Glutamatergic neuron (in vitro differentiated cells): ENCODE measurements at places on chromosomes 4 and X.

GRCh38 chr4:182975806-182976205 is 58.6 kb upstream of the DCTD start:
- H3K4me3 ChIP-seq: no peak overlapping the region
- H3K27me3 ChIP-seq: peaks cover 2% of the 10 kb centered on the region
- DNase-seq: no peak
- no peak overlapping the region for H3K27ac ChIP-seq
- H3K36me3 ChIP-seq: peaks cover 7% of the 10 kb centered on the region
- no peaks in the 10 kb centered on the region for H3K4me1 ChIP-seq

DNA sequence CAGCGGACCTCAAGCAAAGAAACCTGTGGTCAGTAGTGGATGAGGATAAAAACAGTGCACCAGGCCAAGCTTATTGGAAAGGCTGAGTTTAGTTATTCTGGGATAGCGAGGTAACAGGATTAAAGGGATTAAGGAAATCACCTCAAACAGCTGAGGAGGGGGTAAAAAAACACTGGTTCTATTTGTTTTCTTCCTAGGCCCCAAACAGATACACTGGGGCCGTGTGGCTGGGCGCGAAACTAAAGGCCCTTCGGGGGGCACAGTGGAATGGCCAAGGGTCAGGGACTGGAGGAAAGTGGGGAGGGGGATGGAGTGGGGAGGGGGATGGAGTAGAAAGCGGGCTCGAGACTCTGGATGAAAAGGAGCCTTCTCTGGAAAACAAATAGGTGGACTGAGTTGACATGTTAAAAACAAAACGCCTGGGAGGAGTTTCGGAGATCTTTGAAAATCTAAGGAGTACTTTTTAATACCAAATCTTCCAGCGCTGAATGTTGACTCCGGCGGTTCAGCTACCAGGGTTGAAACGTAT is 2.9 kb downstream of the SOX3 start:
- no peak for DNase-seq
- peaks cover 10% of the 10 kb centered on the region for H3K27me3 ChIP-seq
- peaks cover under 1% of the 10 kb centered on the region for H3K4me1 ChIP-seq
- no peak overlapping the region for H3K27ac ChIP-seq
- no peak overlapping the region for H3K4me3 ChIP-seq

DNA sequence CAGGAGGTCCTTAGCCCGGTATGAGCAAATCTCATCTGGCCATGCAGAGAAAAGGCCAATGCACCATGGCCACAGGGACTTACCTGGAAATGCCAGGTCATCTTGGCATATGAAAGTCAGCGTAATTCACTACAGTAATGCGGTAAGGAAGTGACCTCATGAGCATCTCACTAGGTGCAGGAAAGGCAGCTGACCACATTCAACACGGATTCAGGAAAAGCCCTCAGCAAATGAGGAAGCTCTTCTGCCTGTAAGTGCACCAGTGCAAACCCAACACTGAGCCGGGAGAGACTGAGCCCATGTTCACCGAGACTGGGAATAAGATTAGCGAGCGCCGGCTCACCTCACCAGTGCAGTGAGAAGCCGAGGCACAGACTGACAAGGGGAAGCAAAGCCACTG is 23.7 kb downstream of the LRPAP1 start:
- H3K4me3 ChIP-seq: no peak overlapping the region
- DNase-seq: no peak
- H3K36me3 ChIP-seq: peaks cover 4% of the 10 kb centered on the region
- H3K27me3 ChIP-seq: peaks cover 3% of the 10 kb centered on the region
- H3K4me1 ChIP-seq: no peaks in the 10 kb centered on the region
- H3K27ac ChIP-seq: no peak overlapping the region

- H3K27ac ChIP-seq: no peak overlapping the region
- DNase-seq: no peak
- no peaks in the 10 kb centered on the region for H3K4me1 ChIP-seq
Measured at GRCh38 chrX:11337292-11338009, 44.2 kb downstream of the AMELX start.

GRCh38 chr4:95431678-95432077 is 117.1 kb downstream of the UNC5C start:
- no peak overlapping the region for H3K4me3 ChIP-seq
- H3K27me3 ChIP-seq: no peaks in the 10 kb centered on the region
- no peak overlapping the region for H3K27ac ChIP-seq
- no peaks in the 10 kb centered on the region for H3K4me1 ChIP-seq
- no peaks in the 10 kb centered on the region for H3K36me3 ChIP-seq

DNA sequence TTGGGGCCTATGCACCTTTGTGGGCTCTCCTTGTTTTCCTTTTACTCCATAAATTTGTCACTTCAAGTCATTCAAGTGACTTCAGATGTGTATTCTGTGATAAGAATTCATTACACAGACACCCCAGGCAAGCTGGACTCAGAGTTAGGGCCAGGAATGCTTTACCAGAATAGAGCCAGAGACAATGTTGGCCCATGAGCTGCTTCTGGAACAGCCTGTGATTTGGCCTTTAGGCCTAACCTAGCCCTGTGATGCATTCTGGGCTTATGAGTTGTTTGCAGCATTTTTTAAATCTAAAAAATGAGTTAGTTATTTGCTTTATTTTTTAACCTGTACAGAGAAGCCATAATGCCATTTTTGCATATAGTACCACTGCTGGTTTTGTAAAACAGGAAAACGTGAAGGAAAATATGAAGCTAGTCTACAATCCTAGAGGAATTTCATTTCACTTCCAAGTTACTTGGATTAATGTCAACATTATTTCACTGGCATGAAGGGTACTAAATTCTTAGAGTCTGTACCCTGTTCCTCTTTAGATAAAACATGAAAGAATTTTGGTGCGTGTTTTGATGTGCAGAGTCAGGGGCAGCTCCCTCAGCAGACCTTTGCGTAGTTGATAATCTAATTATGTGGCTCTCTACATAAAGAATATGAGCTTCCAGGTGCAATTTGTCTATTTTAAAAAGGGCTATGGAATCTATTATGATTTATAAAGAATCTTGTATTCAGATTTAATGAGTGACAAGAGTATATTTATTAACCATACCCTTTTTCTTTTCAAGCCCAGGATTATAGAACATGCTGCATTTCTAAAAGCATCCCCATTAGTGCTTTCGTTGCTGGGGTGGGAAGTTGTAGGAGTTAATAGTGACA is 84.7 kb downstream of the ARHGAP10 start:
- no peak overlapping the region for H3K27ac ChIP-seq
- no peak overlapping the region for H3K4me3 ChIP-seq
- H3K36me3 ChIP-seq: no peaks in the 10 kb centered on the region
- DNase-seq: no peak
- peaks cover 1% of the 10 kb centered on the region for H3K27me3 ChIP-seq

- H3K27me3 ChIP-seq: no peaks in the 10 kb centered on the region
- no peaks in the 10 kb centered on the region for H3K36me3 ChIP-seq
- no peak overlapping the region for H3K4me3 ChIP-seq
- peak overlapping the region; percentile 7 for H3K27ac ChIP-seq
- DNase-seq: no peak
Measured at GRCh38 chr4:142402156-142402555, 443.9 kb downstream of the INPP4B start.

DNA sequence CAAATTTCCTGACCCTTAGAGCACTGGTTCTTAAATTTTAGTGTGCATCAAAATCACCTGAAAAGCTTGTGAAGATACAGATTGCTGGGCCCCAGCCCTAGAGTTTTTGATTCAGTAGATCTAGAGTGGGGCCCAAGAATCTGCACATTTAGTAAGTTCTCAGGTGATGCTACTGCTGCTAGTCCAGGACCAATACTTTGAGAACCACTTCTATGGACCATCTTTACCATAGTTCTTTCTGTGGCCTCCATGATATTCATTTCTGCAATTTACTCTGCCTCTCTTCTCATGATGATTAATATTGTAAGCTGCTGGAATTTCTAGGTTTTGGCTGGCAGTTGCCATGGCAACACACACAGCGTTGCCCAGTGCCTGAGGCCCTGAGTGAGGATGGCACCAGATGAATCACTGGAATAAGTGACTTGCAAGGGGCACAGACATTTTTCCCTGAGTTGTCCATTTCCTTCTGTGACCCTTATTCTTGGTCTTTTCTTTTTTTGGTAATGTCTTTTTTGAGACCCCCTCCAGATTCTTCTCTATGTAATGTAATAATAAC is 83.6 kb downstream of the PPP1R2C start:
- H3K27me3 ChIP-seq: no peaks in the 10 kb centered on the region
- DNase-seq: no peak
- peaks cover 6% of the 10 kb centered on the region for H3K4me1 ChIP-seq
- no peaks in the 10 kb centered on the region for H3K36me3 ChIP-seq

- H3K4me1 ChIP-seq: peaks cover 2% of the 10 kb centered on the region
- no peak overlapping the region for H3K4me3 ChIP-seq
- no peak overlapping the region for H3K27ac ChIP-seq
- no peak for DNase-seq
Measured at GRCh38 chr4:3629665-3630064, 97.4 kb upstream of the LRPAP1 start.

- no peaks in the 10 kb centered on the region for H3K36me3 ChIP-seq
- no peak overlapping the region for H3K4me3 ChIP-seq
- peaks cover 40% of the 10 kb centered on the region for H3K4me1 ChIP-seq
- DNase-seq: no peak
- H3K27ac ChIP-seq: peak overlapping the region; percentile 98
Measured at GRCh38 chr4:140133576-140133975, 20.4 kb downstream of the MAML3 start.

DNA sequence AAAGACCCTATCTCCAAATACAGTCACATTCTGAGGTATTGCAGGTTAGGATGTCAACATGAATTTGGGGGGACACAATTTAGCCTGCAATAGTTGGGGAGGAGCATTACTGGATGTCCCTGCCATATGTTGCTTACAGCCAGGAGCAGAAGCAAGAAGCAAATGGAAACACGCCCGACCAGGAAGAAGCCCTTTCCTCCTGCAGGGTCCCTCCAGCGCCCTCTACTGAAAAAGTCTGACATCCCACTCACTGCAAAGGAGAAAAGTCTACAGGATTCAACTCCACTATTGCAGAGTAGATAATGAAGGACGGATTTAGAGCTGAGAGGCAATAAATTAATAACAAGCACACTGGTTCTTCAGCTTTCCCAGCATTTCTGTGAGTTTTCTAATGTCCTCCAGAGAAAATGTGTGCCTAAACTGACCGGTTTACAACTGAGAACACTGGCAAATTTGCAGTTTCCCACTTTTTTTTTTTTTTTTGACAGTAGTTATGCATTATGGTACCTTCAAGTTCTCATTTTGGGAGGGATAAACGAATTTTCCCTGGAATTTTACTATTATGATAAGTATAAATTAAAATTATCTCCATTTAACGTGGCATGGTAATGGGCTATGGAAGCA is 31.7 kb downstream of the COQ2 start:
- H3K27ac ChIP-seq: no peak overlapping the region
- DNase-seq: peak; percentile 74
- H3K36me3 ChIP-seq: no peaks in the 10 kb centered on the region
- H3K4me3 ChIP-seq: no peak overlapping the region

DNA sequence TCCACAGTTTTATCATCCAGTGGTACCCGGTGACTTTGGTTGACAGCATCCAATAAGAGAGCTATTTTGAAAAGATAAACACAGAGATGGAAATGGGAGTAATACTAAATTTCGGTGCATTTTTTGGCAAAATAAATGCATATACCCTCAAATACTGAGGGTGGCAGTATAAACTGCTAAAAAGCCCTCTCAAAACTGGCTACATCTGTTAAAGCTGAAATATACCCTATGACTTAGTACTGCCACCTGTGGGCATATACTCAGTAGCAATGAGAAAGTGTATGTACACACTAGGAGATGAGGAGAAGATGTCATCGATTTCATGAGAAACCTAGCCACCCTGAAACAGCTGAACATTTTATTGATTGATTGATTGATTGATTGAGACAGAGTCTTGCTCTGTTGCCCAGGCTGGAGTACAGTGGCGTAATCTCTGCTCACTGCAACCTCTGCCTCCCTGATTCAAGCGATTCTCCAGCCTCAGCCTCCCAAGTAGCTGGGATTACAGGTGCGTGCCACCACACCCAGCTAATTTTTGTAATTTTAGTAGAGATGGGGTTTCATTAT is 12.2 kb upstream of the TMEM128 start:
- H3K4me3 ChIP-seq: no peak overlapping the region
- H3K27ac ChIP-seq: no peak overlapping the region
- no peak for DNase-seq
- H3K36me3 ChIP-seq: no peaks in the 10 kb centered on the region

DNA sequence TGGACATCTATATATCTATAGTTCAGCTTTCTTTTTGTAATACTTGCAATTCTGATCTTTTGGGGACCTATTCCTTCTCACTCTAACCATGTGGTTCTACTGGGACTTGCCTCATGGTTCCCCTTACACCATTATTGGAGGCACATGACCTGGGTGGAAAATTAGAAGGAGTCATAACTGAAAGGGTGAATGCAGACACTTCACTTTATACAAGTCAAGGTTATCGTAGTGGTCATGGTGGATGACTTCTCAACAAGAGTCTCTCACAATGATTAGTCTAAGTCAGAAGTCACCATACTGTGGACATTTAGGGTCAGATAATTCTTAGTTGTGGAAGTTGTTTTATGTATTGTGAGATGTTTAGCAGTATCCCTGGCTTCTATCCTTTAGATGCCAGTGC is 10.5 kb upstream of the EIF4E start:
- H3K27ac ChIP-seq: no peak overlapping the region

GRCh38 chr4:40214661-40215418 is 18.0 kb downstream of the RHOH start:
- H3K36me3 ChIP-seq: no peaks in the 10 kb centered on the region
- H3K27me3 ChIP-seq: peaks cover 2% of the 10 kb centered on the region
- no peak overlapping the region for H3K4me3 ChIP-seq
- no peak overlapping the region for H3K27ac ChIP-seq

DNA sequence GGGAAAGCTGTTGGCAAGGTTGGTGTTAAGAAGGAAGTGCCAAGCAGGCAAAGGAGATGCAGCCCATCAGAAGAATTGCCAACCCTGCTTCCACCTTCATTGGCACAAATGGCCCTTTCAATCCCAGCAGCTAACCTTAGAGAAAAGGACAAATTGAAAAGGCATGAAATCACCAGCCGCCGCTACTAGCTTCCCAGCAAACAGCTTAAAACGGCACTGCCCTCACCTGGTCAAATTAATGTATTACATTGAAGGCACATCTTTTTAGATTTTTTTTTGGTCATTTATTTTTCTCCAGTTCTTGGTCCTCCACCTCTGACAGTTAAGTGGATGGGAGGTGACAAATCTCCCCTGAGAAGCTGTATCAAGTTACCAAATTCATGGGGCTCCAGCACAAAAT is 51.0 kb upstream of the NHSL2 start:
- no peak for DNase-seq
- H3K27ac ChIP-seq: peak overlapping the region; percentile 38
- H3K36me3 ChIP-seq: no peaks in the 10 kb centered on the region

GRCh38 chr4:145709843-145710242 is 29.9 kb downstream of the C4orf51 start:
- peaks cover 29% of the 10 kb centered on the region for H3K36me3 ChIP-seq
- DNase-seq: no peak
- no peaks in the 10 kb centered on the region for H3K27me3 ChIP-seq
